Activated naive CD4-positive, alpha-beta T cell treated with anti-CD3 and anti-CD28 coated beads, Interleukin-2, amount 50 U/mL, for 16 hours (primary cell): ENCODE measurements at places on chromosomes 6 and 20.

GRCh38 chr6:135162678-135163439 lies 18.2 kb upstream of the MYB start:
- peak; percentile 22 for DNase-seq

- no peak for DNase-seq
Observed at GRCh38 chr6:78324213-78324612, 543.1 kb upstream of the IRAK1BP1 start.

DNA sequence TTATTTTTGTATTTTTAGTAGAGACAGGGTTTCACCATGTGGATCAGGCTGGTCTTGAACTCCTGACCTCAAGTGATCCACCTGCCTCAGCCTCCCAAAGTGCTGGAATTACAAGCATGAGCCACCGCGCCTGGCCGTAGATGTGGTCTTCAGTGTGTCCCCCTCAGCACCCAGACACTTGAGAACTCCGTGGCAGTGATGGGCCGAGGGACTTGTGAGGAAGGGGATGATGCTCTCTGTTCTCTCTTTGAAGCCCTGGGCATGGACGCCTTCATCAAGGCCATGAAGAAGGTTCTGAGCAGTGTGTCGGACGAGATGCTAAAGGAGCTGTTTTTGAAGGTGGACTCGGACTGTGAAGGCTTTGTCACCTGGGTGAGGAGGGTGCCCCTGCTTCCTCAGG lies 16.9 kb downstream of the EFCAB8 start:
- no peak for DNase-seq

DNA sequence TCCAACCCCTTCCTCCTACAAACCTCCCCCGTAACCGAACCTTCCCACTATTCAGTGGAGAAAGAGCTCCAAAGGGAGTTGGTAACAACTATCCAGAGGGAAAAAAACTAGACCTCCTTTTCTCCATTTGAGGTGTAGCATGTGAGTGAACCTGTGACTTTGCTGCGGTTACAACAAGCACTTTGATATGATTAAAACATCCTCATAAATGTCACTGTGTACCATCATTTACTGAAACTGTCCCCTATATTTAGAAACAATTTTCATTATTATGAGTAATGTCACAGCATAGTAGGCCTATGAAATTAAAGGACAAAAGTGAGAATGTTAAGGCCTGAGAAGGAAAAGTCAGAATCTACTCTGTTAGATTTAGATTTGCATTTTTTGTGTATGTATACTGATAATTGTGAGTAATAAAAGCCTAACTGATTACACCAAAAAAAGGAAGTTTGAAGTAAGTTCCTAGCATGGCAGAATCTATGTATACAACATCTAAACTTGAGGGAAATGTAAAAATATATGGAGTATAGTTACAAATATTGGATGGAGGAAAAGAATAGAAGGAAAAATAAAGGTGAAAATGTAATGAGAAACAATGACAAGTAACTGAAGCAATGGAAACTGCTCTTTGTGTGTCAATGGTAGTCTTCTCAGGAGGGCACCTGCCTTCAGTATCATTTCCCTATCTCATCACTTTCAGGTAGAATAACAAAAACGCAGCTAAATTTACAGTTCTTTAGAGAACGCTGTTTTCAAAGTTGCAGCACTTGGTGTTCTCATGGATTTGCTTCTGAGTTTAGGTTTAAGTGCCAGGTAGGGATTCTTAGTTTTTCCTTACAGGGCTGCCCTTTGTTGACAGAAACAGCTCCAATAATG lies 145.9 kb downstream of the IMPG1 start:
- DNase-seq, result no peak

- DNase-seq, result no peak
Observed at GRCh38 chr6:27839626-27840475, 72.3 kb downstream of the OR2B2 start.

DNA sequence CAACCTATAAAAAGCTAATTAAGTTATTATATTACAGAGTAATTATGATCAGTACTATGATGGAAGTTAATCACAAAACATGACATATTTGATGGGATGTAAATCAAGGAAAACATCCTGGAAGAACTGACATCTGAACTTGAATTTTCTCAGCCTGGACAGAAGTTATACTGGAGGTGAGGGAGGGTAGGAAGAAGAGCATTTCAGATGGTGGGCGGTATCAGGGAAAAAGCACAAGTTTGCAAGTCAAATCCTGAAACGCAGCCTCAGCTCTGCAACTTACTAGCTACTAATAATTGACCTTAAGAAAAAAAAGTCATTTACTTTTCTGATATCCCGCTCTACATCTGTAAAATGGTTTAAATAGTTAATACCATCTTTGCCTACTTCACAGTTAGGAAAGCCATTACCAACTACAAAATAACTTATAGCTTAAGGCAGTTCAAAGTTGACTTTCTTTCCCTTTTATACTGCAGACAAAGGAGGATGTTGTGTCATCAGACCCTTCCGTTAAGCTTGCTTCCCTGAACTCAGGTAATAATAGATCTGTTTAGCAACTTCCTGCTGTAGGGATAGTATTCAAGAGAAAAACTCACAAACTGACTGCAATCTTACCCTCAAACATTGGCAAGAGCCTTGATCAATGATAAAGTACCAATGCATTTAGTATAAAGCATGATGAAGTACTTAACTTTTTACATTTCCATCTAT lies 21.0 kb downstream of the NOL7 start:
- DNase-seq, result no peak

GRCh38 chr6:133240511-133241085 lies 559 bp upstream of the EYA4 start:
- no peak for DNase-seq

DNA sequence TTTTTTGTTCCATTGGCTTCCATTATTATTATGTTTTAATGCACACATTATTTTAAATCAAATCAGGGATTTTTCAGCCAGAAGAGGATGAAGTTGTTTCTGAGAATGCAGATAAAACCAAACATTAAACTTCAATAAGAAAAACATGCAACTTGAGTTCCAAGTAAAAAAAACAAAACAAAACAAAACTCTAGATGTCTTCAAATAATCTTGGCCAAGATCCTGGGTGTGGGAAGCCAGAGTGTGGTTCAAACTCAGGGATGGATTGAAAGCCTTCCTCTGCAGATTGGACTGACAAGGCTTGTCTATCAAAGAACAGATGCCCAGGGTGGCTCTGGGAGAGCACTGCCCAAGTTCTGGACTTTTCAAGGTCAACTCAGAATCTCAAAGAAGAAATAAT lies 134.1 kb downstream of the LCA5 start:
- no peak for DNase-seq

- DNase-seq, result no peak
Observed at GRCh38 chr20:9261781-9262180, 192.9 kb downstream of the PLCB4 start.

DNA sequence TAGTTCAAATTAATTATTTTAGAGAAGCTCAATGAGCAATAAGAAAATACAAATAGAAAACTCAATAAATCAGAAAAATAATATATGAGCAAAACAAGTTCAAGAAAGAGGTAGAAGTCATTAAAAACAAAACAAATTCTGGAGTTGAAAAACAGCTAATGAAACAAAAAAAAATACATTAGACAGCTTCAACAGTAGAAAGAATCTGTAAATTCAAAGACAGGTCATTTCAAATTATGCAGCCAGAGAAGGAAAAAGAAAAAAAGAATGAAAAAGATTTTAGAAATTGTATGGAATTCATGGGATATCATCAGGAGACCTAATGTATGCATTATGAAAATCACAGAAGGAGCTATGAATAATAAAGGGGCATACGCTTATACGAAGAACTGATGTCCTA lies 795.3 kb upstream of the ADGRB3 start:
- no peak for DNase-seq

GRCh38 chr20:14643146-14643545 lies 305.7 kb upstream of the FLRT3 start:
- DNase-seq, result no peak

- DNase-seq, result no peak
Observed at GRCh38 chr20:25196786-25197120, 1.2 kb downstream of the ENTPD6 start.

GRCh38 chr20:50248104-50248641 lies 57.5 kb downstream of the CEBPB start:
- DNase-seq, result no peak
